Psoas muscle (tissue), 8 donors: ENCODE measurements at places on chromosomes 4 and X.

DNA sequence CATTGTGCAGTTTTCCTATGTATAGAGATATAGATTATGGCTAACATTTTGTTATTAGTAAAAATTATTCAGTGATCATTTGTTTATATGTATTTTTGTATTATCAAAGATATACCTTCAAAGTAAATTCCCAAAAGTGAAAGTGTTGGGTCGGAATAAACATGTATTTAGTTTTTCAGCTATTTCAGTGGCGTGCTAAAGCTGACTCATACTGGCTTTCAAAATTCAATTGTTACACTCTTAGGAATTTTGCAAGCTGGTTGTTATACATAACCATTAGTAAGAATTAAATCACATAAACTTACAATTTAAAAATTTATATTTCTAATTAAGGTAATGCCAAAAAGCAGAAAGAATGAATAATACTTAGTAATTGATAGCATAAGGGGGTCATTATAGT is 288.4 kb upstream of the NRK start:
- no peak for DNase-seq

- DNase-seq, result no peak
Measured at GRCh38 chr4:56657818-56658217, 23.3 kb downstream of the HOPX start.

DNA sequence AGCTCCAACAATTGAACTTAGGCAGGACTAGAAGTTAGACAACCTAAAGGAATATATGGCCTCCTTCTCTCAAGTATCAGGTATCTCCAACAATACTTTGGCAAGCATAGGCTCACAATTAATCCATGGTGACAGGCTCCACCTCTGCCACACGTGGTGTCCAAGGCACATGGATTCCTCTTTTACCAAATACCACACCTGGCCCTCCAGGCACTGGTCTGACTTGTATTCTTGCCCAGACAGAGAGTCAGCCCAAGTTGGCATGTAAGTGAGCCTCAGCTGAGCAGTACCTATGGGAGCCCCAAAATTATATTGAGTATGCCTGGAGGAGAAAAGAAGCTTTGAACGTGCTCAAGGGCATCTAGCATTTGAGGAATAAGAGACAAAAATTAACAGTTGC is 19.6 kb downstream of the SRPX2 start:
- no peak for DNase-seq

- DNase-seq, result no peak
Measured at GRCh38 chrX:130285069-130285620, 16.4 kb upstream of the ZNF280C start.

- no peak for DNase-seq
Measured at GRCh38 chr4:9924750-9925149, 96.5 kb downstream of the SLC2A9 start.

DNA sequence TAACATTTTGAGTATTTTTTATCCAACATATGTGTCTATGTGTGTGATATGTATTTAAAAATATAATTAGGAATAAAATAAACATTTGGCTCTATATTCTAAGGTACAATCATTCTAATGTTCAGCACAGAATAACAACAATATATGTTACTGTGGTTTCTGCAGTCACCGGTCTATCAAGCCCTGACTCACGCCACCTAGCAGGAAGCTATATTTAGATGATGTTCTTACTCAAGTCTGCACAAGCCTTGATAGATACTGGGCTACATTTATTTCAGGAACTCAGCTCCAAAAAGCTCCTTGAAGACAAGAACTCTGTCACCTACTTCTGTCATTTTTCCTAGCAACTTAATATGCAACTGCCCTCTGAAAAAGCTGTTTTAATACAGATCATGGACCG is 152.0 kb upstream of the FTHL17 start:
- DNase-seq, result no peak

DNA sequence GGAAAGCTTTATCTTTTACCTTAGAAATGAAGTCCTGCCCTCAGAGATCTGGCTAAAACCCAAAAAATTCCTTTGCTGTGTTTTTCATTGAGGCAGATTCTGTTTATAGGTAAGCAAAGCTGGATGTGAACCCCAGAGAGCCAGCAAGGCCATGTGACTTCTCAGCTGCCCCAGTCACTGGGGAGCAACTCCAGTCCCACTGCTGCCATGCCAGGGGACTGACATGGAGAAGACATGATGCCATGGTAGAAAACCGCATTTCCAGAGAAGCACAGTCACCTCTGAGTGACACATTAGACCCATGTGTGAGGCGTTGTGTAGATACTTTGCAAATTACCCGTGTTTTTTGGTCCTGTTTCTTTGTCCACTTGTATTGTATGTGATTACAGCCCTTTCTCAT is 45.4 kb downstream of the PTTG2 start:
- DNase-seq, result no peak

- no peak for DNase-seq
Measured at GRCh38 chr4:164874789-164875188, 2.2 kb upstream of the APELA start.

DNA sequence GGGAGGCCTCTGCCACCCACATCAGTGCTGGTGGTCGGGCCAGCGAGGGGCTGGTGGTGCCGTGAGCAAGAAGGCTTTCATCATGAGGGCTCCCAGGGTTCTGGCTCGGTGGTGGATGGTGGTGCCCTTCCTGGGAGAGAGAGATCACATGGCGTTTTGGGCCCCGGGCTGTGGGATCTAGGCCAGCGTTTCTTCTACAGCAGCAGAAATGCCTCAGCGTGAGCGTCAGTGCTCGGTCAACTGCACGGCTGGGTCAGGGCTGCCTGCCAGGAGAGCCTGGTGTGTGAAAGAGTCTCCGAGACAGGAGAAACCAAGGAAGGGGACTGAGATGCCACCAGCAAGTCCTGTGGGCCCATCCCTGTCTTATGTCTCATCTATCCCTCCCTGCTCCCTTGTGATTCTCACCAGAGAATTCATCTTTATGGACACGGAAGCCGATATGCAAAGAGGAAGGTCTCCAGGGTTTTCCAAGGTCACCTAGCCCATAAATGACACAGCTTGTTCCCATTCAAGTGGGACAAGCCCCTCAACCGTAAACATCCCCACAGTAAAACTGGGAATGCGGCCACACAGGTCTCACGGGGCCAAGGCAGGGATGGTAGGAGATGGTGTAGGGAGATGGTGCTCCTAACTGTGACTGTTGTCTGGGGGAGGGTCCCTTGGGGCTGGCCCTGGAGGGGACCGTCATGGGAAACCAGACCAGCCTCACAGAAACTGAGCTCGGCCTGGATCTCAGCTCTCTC is 99.2 kb downstream of the SORCS2 start:
- no peak for DNase-seq

- no peak for DNase-seq
Measured at GRCh38 chr4:20046931-20047677, 204.6 kb upstream of the SLIT2 start.

DNA sequence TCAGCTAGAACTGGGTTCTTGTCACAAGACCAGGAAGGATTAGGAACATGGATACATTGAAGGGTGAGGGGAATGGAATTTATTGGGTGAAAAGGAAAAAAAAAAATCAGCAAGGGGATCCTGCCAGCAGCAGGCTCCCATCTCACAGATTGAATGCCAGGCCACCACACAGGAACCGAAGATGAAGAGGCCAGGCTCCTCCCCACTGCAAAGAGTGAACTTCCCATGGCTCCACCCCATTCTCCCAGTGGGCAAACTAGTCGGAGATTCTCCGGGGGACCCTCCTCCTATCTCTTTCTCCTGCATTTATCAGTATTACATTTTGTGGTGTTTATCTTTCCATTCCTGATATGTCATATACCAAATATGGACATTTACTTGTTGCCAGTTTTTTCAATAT is 46.0 kb upstream of the MAGED1 start:
- no peak for DNase-seq

DNA sequence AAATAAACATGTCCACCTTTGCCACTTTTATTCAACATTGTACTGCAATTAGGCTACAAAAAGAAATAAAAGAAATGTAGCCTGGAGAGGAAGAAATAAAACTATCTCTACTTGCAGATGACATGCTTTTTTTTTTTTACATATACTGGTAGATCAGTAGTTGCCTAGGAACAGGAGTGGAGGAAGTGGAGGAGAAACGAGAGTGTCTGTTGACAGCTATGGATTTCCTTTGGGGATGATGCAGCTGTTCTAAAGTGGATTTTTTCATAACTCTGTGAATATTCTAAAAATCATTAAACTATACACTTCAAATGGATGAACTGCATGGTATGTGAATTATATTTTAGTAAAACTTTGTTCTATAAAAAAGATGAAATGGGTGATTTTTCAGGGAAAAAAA is 116.4 kb downstream of the ANAPC4 start:
- no peak for DNase-seq

- DNase-seq, result no peak
Measured at GRCh38 chrX:6732101-6732500, 197.2 kb upstream of the VCX3A start.

GRCh38 chr4:108072300-108072699 is 82.6 kb downstream of the HADH start:
- DNase-seq, result no peak

DNA sequence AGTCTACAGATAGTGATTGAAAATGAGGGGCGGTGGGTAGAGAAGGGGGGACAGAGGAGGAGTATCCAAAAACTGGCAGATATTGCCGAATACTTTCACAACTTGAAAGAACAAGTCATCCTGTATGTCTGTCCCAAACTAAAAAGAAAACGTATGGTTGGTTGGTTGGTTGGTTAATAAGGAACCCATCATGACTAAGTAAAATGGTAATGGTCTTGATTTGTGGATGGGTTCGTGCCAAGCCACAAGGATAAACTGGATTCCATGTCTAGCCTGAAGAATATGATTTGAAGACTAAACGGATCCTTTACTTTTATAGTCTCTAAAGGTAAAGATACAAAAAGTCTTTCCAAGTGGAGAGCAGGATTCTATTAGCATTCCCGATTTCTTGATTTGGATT is 208.4 kb downstream of the DCLK2 start:
- no peak for DNase-seq

DNA sequence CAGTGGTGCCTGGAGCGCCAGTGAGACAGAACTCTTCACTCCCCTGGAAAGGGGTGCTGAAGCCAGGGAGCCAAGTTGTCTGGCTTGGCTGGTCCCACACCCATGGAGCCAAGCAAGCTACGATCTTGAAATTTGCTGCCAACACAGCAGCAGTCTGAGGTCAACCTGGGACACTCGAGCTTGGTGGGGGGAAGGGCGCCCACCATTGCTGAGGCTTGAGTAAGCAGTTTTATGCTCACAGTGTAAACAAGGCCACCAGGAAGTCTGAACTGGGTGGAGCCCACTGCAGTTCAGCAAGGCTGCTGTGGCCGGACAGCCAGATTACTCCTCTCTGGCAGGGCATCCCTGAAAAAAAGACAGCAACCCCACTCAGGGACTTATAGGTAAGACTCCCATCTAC is 149.5 kb downstream of the EDA2R start:
- no peak for DNase-seq

- DNase-seq, result no peak
Measured at GRCh38 chr4:23866450-23867075, 23.3 kb downstream of the PPARGC1A start.

GRCh38 chr4:87982446-87983010 is 7.0 kb downstream of the SPP1 start:
- DNase-seq, result no peak

DNA sequence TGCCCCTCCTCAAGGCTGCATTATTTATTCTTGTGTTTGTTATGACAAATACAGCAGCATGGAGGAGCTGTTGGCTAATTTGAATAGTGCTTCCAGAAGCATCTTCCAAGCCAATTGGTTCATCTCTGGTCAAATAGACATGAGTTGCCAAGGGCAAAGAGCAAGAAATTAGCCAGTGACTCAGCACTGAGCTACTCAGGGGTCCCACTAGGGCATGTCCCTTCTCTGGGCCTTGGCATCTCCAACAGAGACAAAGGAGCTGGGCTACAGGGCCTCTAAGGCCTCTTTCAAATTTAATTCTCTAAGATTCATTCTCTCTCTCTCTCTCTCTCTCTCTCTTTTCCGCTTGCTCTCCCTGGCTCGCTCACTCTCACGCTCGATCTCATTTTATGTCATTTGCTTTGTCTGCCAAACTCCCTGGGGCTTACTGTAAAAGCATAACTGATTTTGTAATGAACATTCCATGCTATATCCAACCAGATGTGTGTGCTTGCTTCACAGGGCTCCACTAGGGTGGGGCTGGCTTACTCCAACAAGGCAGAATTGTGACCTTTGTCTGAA is 86.7 kb upstream of the MAGEA4 start:
- DNase-seq, result no peak

DNA sequence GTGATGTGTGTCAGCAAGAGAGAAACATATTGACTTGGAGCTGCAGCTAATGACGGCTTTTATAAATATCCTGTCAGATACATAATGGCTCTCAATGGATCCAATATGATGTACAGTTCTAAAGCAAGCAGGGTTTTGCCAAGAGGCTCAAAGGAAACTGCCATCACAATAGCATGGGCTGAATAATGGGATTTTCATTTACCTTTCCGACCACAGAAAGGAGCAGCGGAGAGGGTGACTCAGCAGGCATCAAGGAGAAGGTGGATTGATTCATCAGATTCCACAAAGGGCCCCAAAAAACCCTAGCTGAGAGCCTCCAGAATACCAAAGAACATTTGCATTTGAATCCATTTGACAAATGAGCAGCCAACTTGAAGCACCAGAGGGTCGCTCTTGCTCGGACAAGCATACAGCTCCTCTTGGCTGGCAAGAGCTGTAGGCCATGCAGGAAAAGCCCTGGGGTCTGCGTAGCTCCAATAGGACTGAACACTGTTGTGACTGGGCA is 355.7 kb upstream of the NOCT start:
- DNase-seq, result no peak

- no peak for DNase-seq
Measured at GRCh38 chr4:78296261-78296660, 239.1 kb downstream of the FRAS1 start.

DNA sequence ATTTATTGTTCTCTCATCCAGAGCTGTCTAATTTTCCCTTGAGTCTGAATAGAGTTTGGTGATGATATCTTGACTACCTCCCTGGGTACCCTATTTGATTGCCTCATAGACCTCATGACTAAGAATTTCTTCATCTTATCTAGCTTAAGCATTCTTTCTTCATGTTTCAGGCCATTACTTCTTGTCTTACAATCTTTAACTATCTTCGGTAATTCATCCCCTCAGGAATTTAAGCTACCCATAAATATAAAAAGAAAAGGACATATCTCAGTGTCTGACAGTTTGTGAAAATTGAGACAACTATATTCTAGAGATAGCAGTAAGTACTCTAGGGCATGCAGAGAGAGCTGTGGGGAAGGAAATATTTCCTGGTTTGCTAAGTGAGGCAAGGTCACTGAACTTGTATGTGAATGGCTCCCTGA is 466.1 kb upstream of the GRID2 start:
- no peak for DNase-seq

DNA sequence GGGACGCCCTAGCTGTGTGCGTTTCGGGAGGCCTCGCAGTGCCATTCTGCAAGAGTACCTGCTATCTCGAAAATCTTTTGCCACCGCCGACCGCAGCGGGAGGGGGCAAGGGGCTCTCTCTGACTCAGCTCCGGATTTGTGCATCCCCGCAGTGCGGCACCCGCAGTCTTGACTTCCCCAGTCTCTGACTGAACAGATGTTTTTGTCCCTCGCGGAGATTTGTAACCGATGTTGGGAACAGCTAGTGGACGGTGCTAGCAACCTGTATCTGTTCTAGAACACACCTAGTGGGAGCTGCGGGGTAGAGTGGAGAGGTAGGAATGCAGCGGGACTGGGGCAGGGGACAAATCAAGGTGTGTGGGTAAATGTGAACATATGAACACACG is 17.2 kb downstream of the NKX6-1 start:
- DNase-seq, result no peak

GRCh38 chr4:4339504-4340085 is 47.3 kb upstream of the NSG1 start:
- DNase-seq, result no peak
